ENCODE measurements at places on chromosomes 3 and 15. TPM values are rescaled to one million over a fixed set of nuclear protein-coding genes. Genes with fewer than 3 reads are reported as not detected.

Gene CPN2
- not detected for total RNA-seq

Gene NDN
- 70.9 TPM for total RNA-seq

- peak; percentile 19 for DNase-seq
Observed at GRCh38 chr15:66706840-66707239, 4.8 kb downstream of the SMAD6 start.

DNA sequence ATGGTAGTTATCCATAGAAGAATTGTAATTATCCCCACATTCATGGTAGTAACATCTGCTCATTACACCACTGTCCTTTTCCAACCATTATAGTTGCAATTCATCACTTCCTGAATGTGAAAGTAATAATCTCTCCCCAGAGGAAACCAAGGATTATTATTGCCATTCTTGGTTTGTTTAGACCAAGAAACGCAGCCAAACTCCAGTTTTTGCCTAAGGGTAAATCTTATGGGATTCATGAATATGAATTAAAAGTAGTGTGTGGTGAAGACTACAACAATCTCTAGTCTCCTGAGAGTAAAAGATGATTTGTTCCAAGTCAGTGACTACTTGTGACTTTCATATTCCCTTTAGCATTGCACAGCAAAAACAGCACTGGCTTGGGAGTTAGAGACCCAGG is 45.7 kb upstream of the ABI3BP start:
- no peak for DNase-seq

DNA sequence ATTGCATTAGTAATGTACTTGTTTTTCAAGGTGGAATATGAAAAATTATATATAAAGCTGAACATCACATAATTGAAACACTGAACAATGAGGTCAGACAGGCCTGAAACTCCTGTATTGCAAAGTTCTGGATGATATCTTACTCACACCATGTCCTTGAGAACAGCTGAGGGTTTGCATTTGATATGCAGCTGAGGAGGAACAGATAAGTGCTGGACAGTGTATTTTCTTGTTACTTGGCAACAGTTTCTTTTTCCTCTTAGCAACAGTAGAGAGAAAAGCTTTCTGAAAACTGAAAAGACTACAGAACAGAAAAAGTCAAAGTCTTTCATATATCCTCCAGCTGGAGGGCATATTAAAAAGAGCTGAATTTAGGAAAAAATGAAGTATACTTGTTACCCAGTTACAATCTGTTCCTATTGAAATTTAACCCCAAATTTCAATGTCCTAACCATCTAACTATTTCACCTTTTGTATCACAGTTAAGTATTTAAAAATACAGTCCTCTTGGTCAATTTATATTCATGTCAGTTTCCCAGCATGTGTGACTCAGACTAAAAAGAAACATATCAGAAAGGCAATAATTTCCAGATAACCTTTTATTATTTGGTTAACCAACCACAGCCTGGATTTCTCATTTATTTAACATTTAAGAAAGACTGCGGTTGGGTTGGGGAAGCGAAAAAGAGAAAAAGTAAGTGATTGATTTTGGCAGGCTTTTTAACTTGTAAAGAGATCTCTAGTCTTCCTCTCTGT is 733.0 kb upstream of the DPPA4 start:
- no peak for DNase-seq

GRCh38 chr3:194272861-194273742 is 78.0 kb downstream of the CPN2 start:
- no peak for DNase-seq

GRCh38 chr3:151283907-151284461 is 5.6 kb upstream of the P2RY14 start:
- no peak for DNase-seq

DNA sequence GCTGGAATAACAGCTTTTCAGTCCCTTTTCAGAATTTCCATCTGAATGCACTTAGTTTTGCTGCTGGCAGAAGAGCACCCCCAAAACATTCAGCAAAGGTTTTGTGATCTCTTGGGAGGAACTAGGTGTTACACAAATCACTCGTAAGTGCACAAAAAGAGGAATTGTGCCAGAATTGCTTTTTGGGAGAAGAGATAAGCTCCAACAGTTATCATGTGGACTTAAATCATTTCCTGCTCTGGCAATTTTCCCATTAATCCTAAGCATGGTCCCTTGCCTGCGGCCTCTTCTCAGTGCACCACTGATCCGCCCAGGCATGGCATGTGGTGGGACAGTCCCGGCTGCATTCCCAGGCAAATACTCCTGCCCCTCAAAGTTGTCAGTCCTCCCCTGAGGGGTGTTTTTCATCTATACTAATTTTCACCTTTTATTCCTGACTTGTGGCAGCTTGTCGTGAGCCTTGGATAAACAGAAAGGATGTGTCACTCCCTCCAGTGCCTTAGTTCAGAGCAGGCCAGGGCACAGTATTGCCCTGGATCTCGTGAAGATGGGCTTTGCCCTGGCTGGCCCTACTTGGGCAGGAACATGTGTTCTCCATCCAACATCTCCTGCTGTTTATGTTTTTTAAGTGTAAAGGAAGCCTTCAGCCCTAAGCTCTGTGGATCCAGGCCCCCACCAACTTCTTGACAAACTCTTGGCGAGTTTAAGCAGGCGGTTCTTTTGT is 44.6 kb upstream of the VILL start:
- DNase-seq: no peak

DNA sequence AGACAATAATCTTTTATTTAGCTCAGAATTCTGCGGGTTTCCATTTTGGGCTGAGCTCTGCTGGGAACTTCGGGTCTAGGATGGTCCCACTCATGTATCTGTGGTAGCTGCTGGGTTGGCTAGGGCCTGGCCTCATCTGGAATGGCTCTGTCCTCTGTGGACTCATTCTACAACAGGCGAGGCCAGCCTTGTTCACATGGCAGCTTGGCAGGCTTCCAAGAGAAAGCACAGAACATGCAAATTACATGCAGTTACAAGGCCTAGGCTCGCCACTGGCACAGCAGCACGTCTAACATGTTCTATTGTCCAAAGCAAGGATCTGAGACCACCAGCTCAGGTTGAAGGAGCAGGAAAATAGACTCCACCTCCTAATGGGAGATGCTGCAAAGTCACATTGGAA is 431.4 kb downstream of the PDCD6IP start:
- no peak for DNase-seq

GRCh38 chr3:31065765-31066164 is 171.3 kb upstream of the GADL1 start:
- no peak for DNase-seq

All from neural progenitor cell (in vitro differentiated cells).